ENCODE measurements at places on chromosomes 3 and 15. TPM values are rescaled to one million over a fixed set of nuclear protein-coding genes. Genes with fewer than 3 reads are reported as not detected.

GRCh38 chr3:76011121-76011520 is 225.8 kb upstream of the ZNF717 start:
- DNase-seq, result no peak

DNA sequence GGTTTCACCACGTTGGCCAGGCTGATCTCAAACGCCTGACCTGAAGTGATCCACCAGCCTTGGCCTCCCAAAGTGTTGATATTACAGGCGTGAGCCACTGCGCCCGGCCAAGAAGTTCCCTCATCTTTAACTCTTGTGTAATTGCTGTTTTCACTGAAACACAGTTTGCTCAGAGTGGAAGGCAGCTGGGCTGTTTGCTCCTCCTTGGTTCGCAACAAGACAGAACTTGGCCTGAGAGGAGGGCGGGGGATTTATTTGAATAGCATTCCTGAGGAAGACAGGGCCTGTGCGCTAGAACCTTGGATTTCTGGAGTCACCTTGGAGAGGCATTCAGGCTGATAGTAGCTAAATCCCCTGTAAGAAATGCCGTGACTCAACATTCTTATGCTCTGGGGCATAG is 226.7 kb upstream of the MCTP2 start:
- DNase-seq, result no peak

RASGRF1 gene
- 0.32 TPM for total RNA-seq

ZNF774 gene
- 6.7 TPM for total RNA-seq

ITGB5 gene
- 12.8 TPM for total RNA-seq

DNA sequence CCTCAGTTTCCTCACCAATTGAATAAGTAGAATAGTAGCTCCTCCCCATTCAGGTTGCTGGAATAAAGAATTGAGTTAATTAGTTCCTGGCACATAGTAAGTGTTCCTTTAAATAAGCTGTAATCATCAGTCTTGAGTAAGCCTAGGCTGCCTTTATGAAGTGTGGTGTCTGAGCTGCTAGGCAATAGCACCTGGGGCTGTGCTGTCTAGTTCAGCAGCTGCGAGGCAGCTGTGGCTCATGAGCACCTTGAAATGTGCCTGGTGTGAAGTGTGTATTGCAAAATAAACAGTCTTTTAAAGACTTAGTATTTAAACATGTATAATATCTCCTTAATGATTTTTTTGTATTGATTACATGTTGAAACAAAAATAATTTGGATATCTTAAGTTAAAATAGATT is 77.6 kb downstream of the TOP2B start:
- DNase-seq, result no peak

CYP1A2 gene
- not detected for total RNA-seq

MCF2L2 gene
- 18.1 TPM for total RNA-seq

All from glutamatergic neuron (in vitro differentiated cells).